ENCODE measurements at places on chromosomes 2 and 18.

DNA sequence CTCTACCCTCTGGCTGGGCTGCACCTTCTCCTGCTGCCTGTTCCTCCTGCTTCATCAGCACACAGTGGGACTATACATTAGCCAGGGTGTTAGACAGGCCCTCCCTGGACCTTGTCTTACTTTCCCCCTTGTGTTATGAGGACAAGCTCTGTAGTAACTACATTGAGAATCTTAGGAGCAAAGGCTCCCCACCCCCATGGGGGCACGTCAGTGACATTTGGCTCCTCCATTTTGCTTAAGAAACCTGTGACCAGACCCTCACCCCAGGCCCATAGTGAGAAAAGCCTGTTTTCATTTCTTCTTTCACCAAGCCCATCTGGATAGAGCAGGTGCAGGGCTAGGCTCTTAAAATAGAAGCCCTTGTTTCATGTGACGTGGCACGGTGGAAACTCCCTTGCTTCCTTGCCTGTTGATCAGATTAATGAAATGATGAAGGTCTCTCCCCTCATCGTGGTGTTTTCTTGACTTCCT is 146.7 kb downstream of the RPIA start:
- no peak for DNase-seq

DNA sequence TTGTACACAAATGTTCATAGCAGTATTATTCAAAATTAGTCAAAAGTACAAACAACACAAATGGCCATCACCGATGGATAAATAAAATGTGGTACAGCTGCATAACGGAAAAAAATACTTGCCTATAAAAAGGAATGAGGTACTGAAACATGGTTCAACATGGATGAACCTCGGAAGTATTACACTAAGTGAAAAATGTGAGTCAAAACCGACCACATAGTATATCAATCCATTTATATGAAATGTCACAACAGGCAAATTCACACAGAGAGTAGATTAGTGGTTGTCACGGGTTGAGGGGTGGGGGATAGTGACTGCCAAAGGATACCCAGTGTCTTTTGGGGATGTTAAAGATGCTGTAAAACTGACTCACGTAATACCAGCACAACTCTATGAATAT is 3.5 kb downstream of the SS18 start:
- no peak for DNase-seq

DNA sequence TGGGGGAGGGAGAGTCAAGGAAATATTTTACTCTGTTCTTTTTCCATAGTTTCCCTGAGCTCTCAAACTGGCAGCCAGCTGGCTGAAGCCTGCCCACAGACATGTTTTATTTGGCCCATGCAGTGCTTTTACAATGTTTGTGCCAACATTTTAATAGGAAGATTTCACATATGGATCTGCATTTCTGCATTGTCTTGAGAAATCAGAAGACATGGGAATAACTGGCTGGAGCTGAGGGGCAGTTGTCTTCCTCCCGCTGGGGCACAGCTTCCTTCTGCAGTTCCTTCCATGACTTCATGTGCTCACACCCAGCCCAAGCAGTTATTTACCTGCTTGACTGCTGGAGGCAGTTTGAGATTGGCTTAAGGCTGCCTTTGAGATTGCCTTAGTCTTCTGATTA is 74.4 kb downstream of the PLCL1 start:
- no peak for DNase-seq

GRCh38 chr2:219334076-219334475 is 1.5 kb upstream of the RESP18 start:
- no peak for DNase-seq

DNA sequence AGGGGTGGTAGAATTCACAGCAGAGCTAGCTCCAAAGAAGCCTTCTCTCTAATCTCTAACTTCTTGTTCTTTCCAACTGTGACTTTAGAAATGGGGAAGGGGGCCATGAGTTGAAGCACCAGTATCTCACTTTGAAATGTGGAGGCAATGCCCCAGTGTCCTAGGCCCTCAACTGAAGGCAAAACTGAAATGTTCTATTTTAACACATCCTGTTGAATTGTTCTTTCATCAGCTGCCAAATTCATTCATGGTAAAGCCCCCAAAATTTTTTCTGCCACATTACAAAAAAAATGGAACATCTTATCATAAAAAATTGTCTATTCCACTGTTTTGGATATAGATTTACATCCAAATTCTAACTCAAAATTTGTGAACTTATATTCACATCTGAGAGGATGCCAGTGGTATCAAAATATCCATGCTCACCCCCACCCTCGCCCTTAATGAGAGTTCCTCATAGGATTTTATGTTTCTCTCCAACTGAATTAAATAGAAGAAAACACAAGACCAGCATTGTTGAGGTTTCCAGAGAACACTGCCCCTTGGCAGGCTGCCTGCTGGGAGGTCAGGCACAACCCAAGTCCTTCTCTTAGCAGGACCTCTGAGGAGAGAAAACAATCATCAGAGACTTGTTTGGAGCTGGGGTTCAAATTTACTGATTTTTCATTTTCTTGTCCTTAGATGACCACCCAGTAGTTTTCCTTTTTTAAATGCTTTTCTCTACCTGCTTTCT is 147.4 kb upstream of the PGAP1 start:
- no peak for DNase-seq

- no peak for DNase-seq
Measured at GRCh38 chr2:216877085-216877484, 17.2 kb upstream of the TNP1 start.

DNA sequence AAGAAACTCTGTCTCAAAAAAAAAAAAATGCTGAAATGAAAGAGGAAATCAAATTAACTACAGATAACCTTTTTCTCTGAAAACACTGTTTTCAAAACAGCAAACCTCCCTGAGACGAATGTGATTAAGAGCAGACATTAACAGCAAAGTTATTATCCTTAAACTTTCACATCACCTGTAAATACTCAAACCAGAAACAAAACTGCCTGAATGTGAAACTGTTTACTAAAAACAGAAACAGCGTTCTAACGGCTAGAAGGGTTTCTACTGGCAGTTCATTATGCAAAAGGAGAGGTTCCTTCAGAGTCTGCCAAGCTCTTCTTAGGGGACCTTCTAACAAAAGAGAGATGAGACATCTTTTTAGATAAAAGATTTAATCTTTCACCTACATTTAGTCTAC is 45.9 kb downstream of the PNO1 start:
- peak; percentile 88 for DNase-seq
